ENCODE measurements at places on chromosomes 7 and 10.
A peak's percentile ranks its signal among the peaks of the same experiment; 100 is the strongest.

- no peak for DNase-seq
Observed at GRCh38 chr10:91104193-91105041, 116.0 kb upstream of the PCGF5 start.

- DNase-seq = no peak
Observed at GRCh38 chr7:90595801-90596670, at the start of gene CDK14. Gene CDK14, plus strand, starts transcription at chr7:90596321. Its CDS starts 307 bp downstream, at chr7:90596628.

DNA sequence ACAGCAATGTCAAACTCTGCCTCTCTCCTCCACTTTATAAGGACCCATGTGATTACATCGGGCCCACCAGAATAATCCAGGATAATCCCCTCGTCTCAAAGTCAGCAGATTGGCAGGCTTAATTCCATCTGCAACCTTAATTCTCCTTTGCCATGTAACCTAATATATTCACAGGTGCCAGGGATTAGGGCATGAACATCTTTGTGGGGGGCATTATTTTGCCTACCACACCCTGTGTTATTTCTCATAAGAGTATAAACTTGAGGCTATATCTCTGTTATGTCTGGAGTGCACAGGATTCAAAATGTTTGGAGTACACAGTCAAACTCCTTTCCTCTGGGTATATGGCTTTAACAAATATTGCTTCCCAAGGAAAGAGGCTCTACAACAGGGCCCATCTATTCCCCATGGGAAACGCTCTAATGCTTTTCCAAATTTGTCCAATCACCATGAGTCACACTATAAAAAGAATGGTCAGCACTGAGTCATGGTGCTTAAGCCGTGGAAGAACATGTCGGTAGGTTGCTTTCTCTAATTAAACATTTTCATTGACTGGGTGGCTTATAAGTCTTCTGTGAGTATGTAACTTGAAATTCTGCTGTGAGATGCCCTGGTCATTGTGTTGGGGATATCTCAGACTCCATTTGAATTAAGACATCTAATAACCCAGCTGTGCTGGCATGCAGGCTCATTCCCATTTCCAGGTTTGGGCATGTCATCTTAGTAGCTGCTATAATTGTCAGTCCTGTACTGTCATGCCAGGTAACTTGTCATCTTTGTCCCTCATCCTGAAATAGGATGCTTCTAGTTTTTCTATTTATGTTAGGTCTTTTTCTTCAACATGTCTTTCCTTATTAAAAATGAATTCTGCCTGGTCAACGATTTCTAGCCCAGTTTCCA, 11.5 kb upstream of the AKR1B10 start:
- peak; percentile 91 for DNase-seq

- DNase-seq = no peak
Observed at GRCh38 chr7:40978047-40978446, 724.8 kb downstream of the INHBA start.

GRCh38 chr10:3995302-3996210, 210.5 kb upstream of the KLF6 start:
- DNase-seq = peak; percentile 59

GRCh38 chr7:142523821-142524460, 225.3 kb upstream of the PRSS1 start:
- no peak for DNase-seq

DNA sequence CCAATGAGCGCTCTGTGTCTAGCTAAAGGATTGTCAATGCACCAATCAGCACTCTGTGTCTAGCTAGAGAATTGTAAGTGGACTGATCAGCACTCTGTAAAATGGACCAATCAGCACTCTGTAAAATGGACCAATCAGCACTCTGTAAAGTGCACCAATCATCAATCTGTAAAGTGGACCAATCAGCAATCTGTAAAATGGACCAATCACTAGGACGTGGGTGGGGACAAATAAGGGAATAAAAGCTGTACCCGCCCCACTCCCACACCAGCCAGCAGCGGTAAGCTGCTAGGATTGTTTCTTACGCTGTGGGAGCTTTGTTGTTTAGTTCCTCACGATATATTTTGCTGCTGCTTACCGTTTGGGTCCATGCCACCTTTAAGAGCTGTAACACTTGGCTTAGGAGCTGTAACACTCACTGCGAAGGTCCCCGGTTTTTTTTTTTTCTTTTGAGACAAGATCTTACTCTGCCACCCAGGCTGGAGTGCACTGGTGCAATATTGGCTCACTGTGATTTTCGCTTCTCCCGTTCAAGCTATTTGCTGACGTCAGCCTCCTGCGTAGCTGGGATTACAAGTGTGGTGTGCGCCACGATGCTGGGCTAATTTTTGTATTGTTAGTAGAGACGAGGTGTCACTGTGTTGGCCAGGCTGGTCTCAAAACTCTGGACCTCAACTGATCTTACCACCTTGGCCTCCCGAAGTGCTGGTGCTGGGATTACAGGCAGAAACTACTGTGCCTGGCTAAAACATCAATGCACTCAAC, 184.8 kb downstream of the PTPN20 start:
- no peak for DNase-seq

DNA sequence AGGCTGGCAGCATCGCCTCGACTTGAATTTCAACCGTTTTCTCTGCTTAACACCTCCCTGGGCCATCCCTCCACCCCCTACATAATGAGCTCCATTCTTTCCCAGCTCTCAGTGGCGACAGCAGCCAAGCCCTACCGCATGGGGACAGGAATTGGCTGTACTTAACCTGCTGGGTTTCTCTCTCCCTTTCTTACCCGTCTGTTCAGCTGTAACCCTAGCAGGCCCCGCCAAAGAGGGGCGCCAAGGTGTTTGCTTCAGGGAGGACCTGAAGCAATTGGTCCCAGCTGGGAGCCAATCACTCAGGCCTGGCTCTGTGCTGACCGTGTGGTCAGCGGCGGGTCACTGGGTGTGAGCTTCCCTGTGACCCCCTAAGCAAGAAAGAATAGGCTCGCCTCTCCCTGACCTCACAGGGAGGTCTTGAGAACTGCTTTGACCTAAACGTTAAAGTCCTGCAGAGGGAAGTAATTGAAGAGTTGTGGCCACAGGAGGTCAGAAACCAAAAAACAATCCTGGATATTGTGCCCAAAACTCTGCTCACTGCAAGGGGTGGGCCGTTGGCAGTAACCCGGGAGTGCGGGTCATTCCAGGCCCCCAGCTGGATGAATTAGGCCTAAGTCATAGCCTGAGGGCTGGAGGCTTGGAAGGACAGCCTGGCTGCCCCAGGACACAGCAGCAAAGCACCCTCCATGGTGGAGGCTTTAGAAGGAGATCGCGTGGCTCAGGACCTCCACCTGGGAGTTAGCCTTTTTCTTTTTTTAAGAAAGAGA, 114.6 kb downstream of the ITIH5 start:
- DNase-seq = no peak

- DNase-seq = no peak
Observed at GRCh38 chr7:47071866-47072265, 510.0 kb downstream of the TNS3 start.

DNA sequence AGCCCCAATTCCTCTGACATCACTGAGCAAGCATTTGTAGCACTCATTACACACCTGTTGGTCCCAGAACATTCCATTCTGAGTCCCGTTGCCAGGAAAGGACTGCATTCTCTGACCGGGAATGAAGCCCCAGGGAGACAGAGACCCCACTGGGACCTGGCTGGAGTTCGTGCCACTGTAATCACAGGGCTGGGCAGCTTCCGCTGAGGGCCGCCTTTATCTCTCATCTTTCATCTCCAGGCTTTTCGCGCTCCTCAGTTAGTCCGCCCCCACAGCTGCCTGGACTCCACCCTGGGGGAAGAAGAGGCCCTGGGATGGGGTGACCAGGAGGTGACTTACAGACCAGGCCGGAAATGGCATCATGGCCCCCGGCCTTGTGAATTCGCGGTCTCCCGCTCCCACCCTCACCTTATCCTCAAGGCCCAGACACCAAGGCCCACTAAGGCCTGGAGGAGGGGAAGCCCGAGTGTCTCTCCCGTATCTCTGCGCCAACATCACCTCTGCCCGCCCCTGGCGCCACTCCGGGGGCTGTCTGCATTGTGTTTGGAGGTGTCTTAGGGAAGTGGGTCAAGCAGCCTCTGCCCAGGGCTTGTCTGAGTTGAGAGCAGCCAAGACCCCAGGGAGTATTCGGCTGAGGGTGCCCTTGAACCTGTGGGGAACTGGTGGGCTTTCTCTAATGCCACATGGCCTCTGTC, 75.4 kb downstream of the PROSER2 start:
- DNase-seq = peak; percentile 25

GRCh38 chr10:18879284-18879683, 169.3 kb upstream of the MALRD1 start:
- DNase-seq = no peak

DNA sequence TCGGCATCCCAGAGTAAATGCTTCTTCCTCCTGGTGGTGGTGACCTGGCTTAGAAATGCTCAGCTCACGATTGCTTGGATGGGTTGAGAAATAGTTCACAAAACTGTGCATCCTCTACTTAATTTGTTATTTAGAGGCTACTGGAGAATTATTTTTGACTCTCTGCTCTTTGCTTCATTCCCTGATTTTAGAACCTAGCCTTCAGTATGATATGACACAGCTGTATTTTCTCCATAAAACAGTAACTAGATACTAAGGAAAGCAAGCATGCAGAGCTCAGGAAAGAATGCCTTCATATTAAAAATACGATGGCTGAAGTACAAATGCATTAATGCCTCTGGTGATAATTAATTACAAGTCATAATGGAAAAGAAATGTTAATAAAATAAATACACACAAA, 602.0 kb upstream of the COBL start:
- no peak for DNase-seq

DNA sequence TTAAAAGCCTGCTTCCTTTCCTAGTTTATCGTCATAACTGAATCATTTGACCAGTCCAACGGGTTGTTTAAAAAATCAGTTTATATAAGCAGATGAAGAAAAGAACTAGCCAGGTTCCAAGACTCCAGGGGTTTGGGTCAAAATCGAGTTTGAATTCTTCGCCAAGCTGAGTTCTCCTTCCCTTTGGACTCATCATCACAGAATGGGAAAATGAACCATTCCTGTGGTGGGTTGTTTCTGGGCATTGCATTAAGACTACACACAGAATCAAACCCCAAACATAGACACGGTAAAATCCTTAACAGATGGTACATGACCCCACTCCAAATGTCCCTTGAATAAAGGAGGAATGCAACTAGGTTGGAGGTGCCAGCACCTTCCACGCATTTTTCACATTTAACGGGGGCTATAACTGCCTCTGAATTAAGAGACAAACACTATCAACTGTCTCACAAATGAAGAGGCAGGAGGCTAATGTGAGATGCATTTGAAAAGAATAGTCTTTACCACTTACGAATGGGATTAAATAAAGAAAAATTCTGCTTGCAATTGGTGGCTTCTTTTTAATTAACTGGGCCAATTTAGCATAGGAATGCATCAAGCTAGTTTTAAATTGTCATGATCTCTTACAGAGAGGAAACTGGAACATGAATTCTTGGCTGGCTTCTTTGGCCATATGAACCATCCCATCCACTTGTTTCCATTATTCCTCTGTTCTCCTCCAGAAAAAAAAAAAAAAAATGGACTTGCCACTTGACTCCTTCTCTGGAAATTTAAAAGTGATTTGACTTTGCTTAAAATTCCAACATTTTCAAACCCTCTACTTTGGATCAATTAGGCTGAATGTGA, 61.1 kb downstream of the CHST15 start:
- DNase-seq = no peak

DNA sequence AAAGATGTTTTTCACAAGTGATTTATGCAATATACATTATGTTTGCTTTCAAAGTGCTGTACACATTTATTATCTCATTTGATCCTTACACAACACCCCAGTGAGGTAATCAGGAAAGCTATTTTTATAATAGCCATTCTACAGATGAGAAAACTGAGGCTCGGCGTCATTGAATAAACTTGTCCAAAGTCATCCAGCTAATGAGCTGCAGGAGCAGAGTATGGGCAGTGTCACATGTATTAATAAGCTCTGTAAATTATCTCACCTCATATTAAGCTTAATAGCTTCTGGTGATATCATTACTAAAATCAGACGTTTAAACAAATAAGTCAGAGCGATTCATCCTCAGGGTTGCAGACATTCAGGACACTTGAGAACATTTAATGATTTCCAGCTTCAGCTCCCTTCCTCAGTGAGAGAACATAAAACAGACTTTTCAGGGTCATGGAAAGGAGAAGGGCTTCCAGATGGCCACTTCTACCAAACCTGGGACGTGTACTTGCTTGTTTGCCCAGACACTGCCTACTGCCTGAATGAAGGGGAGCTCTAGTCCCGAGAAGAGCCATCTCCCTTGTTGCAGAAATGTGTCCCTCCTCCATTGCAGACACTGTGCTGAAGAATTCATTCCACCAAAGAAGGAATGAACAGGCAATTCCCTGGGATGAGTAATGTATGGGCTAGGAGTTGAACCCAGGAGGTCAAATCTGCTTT, 20.5 kb upstream of the FZD1 start:
- no peak for DNase-seq

DNA sequence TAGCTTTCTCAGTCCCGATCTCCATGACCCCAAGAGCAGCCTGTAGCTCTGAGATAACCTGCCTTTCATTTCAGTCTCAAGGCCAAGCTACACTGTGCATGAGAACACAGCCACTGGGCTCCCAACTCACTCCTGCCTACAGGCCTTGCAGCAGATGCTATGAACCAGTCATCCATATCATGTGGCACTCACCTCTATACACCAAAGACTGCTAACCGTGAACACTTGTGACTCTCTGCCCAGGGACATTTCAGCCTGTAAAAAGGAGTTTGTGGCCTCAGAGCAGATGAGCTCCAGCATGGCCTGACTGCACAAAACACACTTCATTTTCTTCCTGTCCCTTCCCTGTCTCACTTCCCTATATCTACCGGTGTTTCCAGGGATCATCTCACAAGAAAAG, 56.9 kb upstream of the NPY start:
- no peak for DNase-seq

DNA sequence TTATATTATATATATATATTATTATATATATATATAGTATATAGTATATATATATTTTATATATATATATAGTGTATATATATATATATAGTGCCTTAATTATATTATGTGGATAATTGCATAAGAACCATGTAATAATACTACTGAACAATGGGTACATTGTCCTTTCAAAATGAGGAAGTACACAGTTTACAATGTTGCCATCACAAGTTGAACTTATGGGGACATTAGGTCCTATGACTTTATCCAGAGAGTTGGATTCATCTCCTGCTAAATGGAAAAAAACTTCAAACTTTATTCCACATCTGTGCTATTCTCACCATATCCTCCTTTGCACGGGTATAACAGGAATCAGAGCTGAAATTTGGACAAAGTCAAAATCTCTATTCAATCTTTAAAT, 105.0 kb upstream of the AGR3 start:
- no peak for DNase-seq

DNA sequence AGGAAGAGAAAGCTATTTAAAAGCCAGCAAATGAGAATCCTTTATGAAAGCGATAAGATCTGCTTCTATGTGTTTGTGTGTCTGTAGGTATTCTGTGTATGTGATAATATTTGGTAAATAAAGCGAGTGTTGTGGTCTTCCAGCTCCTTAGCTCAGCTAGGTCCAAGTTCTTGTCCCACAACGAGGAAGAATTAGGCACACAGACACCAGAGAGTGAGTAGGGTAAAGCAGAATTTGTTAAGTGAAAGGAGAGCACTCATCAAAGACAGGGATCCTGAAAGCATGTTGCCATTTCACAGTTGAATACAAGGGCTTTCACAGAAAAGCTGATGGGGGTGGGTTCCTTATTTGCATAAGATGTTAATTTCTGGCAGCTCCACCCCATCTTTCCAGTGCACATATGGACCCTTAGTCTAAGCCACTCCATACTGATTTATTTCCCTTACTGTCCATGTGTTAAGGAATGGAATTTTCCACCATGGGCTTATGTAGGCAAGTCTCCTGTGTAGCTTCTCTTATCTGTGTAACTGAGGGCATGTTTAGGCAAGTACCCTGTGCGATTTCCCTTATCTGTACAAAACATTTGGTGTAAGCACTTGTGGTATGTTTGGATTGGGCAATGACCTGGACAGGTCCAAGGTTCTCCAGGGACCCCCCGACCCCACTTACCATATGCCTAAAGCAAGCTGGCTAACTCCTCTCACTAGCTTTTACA, 165.9 kb upstream of the VIPR2 start:
- no peak for DNase-seq

Data from skeletal muscle cell (primary cell).